ENCODE measurements at places on chromosomes 1 and 21.
A peak's percentile ranks its signal among the peaks of the same experiment; 100 is the strongest.

DNA sequence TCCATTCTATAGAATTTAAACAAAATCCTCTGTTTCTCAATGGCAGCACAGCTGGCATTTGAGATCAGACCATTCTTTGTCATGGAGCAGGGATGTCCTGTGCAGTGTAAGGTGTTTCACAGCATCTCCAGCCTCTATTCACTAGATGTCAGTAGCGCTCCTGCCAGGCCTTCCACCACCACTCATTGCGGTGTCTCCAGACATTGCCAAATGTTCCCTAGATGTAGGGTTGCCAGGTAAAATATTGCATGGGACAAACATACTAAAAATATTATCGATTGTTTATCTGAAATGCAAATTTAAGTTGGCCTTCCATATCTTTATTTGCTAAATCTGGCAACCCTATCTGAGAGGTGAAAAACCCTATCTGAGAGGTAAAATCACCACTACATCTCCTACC is 11.7 kb downstream of the ITLN2 start:
- H3K4me3 ChIP-seq, result no peak overlapping the region
- no peaks in the 10 kb centered on the region for H3K36me3 ChIP-seq
- no peaks in the 10 kb centered on the region for H3K27me3 ChIP-seq
- no peaks in the 10 kb centered on the region for H3K4me1 ChIP-seq
- DNase-seq, result peak; percentile 28
- no peak overlapping the region for H3K27ac ChIP-seq

GRCh38 chr1:64043288-64043687 is 160.1 kb upstream of the UBE2U start:
- H3K27me3 ChIP-seq, result no peaks in the 10 kb centered on the region
- no peaks in the 10 kb centered on the region for H3K36me3 ChIP-seq
- H3K4me3 ChIP-seq, result no peak overlapping the region
- H3K27ac ChIP-seq, result no peak overlapping the region
- H3K4me1 ChIP-seq, result peaks cover 6% of the 10 kb centered on the region
- no peak for DNase-seq

DNA sequence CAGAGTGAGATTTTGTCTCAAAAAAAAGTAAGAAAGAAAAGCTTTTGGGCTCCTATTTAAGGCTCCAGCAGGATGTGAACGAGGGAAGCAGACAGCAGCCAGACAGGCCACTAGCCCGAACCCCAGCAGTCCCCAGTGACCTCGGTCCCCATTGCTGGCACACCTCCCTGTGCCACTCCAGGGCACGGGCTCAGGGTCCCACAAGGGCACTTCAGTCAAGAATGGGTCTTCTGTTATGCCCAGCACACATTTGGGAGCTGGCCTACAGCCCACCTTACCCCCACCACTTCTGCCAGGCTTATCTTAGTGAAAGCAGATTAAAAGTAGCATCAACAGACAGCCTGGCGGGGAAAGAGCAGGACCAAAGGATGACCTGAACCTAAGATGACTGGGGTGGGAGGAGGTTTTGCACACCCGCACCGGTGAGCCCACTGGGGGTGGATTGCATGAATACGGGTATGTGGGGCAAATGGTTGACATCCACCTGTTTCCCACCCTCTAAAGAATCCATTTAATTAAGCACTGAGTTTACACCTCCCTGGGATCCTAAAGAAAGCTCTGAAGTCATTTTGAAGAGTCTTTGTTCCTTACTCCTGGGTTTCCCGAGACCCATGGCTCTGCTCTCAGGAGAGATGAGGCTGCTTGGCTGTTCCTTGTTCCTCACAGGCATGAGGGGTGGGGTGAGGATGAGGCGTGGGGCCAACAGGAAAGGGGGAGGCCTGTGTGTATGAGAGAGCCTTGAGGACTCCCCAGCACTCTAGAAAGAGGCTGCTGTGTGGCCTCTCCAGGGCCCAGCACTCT is 4.7 kb downstream of the CHI3L1 start:
- no peak for DNase-seq
- H3K4me3 ChIP-seq, result no peak overlapping the region
- H3K4me1 ChIP-seq, result peaks cover 6% of the 10 kb centered on the region
- H3K27me3 ChIP-seq, result no peaks in the 10 kb centered on the region
- H3K36me3 ChIP-seq, result no peaks in the 10 kb centered on the region
- H3K27ac ChIP-seq, result no peak overlapping the region

DNA sequence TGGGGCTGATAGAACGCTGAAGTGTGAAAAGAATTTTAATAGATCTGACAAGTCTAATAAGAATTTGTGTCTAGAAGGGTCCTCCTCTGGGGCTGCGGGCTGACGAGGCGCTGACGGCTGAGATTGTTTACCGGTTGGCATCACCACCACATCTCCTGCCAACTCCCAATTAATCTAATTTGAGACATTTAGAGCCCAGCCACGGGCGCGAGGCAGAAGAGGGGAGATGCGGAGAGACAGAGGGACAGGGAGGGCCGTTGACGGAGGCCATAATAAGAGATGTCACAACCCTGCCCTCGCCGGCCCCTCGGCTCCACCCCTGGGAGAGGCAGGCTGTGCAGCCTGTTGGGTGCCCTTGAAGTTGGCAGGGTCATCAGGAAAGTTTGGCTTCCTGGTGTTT is 109.3 kb downstream of the PAX7 start:
- no peak for DNase-seq
- H3K4me3 ChIP-seq, result no peak overlapping the region
- H3K4me1 ChIP-seq, result no peaks in the 10 kb centered on the region
- H3K27ac ChIP-seq, result no peak overlapping the region

- H3K27ac ChIP-seq, result no peak overlapping the region
- no peaks in the 10 kb centered on the region for H3K36me3 ChIP-seq
- no peak for DNase-seq
- no peak overlapping the region for H3K4me3 ChIP-seq
- H3K4me1 ChIP-seq, result peaks cover 18% of the 10 kb centered on the region
- no peaks in the 10 kb centered on the region for H3K27me3 ChIP-seq
These were observed 152.7 kb upstream of the NEGR1 start for GRCh38 chr1:72435025-72435424.

- H3K36me3 ChIP-seq, result no peaks in the 10 kb centered on the region
- no peak overlapping the region for H3K4me3 ChIP-seq
- peaks cover 28% of the 10 kb centered on the region for H3K27me3 ChIP-seq
These were observed 12.4 kb downstream of the FMOD start for GRCh38 chr1:203338335-203339036.

DNA sequence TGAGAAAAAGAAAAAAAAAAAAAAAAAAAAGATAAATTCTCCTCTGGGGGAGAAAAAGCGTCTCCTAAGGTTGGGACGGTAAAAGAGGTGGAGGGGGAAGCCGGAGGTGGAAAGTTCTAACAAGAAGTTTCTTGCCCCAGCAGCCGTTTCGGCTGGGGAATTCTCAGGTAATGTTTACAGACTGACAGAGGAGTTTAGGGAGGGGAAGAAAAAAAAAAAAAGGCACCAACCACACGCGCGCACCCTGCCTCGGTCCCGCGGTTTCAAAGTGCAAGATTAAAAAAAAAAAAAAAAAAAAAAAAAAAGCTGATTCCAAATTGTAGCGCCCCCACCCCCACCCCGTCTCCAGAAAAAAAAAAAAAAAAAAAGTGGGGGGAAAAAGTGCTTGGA is 504 bp downstream of the DHRS3 start:
- H3K27ac ChIP-seq, result peak overlapping the region; percentile 73
- H3K4me3 ChIP-seq, result peak overlapping the region; percentile 81
- no peaks in the 10 kb centered on the region for H3K27me3 ChIP-seq
- peaks cover under 1% of the 10 kb centered on the region for H3K36me3 ChIP-seq
- H3K4me1 ChIP-seq, result peaks cover 30% of the 10 kb centered on the region

- H3K36me3 ChIP-seq, result no peaks in the 10 kb centered on the region
- H3K27ac ChIP-seq, result no peak overlapping the region
- H3K4me3 ChIP-seq, result no peak overlapping the region
- no peak for DNase-seq
These were observed 8.1 kb upstream of the ALG14 start for GRCh38 chr1:95080879-95081278.

DNA sequence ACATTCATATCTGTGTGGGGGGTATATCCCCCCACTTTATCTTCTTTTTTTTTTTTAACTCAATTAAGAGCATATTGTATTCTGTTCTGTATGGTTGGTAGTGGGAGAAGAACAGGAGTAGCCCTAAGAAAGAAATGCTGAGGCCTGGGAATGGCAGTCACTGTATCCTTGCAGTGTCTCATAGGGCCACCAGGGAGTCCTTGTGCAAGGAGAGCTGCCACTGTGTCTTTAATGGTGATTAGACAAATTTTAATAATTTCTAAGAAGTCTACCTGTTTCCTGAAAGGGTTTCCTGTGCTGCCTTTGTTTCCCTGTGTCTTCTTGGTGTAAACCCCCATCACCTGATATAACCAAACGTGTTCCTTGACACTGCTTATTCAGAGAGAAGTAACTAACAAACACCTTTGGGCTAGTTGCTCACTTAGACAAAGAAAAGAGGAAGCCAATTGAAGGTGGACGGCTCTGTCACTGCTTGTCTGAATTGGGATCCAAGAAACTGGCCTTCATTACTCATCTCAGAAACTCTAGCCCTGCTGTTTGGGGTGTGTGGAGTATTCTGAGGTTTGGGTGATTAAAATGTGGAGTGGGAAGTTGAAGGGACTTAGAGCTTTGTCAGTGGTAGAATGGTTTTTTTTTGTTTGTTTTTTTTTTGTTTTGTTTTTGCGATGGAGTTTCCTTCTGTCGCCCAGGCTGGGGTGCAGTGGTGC is 15.2 kb downstream of the GIPC2 start:
- no peaks in the 10 kb centered on the region for H3K27me3 ChIP-seq
- H3K36me3 ChIP-seq, result no peaks in the 10 kb centered on the region
- no peak overlapping the region for H3K27ac ChIP-seq
- peaks cover 4% of the 10 kb centered on the region for H3K4me1 ChIP-seq

- no peaks in the 10 kb centered on the region for H3K4me1 ChIP-seq
- no peak overlapping the region for H3K4me3 ChIP-seq
- peaks cover 5% of the 10 kb centered on the region for H3K36me3 ChIP-seq
- no peak overlapping the region for H3K27ac ChIP-seq
- no peaks in the 10 kb centered on the region for H3K27me3 ChIP-seq
- no peak for DNase-seq
These were observed 6.3 kb upstream of the SYNJ1 start for GRCh38 chr21:32733990-32734613.

DNA sequence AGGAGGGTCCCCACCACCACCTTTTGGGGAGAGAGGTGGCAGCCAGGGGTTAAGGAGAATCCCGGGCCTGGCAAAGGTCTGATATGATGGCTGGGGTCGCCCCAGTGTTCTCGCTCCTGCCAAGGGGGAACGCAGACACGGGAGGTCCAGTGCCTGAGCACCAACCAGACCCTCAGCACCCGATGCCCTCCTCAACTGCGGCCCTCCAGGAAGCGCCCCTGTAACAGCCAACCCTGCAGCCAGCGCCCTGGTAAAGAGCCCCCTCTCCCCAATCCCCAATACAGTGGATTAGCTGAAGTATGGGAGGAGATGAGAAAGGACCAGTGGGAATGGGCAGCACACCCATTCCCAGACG is 10.4 kb downstream of the ADAMTSL4 start:
- no peaks in the 10 kb centered on the region for H3K27me3 ChIP-seq
- H3K4me3 ChIP-seq, result no peak overlapping the region
- DNase-seq, result no peak
- H3K27ac ChIP-seq, result peak overlapping the region; percentile 62
- peaks cover 52% of the 10 kb centered on the region for H3K4me1 ChIP-seq

- no peaks in the 10 kb centered on the region for H3K27me3 ChIP-seq
- no peaks in the 10 kb centered on the region for H3K36me3 ChIP-seq
- no peaks in the 10 kb centered on the region for H3K4me1 ChIP-seq
- no peak overlapping the region for H3K4me3 ChIP-seq
- H3K27ac ChIP-seq, result no peak overlapping the region
These were observed 111.2 kb downstream of the IFI44 start for GRCh38 chr1:78760858-78761257.

DNA sequence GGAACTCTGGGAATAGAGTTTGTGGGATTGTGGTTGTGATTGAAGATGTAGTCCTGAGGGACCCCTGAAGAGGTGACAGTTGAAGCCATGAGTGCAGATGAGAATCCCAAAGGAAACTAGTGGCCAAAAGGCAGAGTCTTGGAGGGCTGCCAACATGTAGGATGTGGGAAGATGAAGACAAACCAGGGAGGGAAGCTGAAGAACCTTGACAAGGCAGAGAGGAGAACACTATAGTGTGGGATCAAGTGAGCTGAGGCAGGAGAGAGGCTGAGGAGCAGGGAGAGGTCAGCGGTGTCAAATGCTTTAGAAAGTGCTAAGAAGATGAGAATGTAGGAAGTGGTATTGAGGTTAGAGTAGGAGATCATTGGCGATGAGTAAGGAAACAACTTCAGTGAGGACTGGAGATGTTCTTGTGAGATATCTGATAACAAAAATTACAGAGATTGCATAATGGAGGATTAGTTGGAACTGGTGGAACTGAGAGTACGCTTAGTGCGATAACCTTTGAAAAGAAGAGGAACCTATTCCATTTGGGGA is 88.5 kb upstream of the VCAM1 start:
- H3K4me3 ChIP-seq, result no peak overlapping the region
- no peak overlapping the region for H3K27ac ChIP-seq
- H3K27me3 ChIP-seq, result no peaks in the 10 kb centered on the region

DNA sequence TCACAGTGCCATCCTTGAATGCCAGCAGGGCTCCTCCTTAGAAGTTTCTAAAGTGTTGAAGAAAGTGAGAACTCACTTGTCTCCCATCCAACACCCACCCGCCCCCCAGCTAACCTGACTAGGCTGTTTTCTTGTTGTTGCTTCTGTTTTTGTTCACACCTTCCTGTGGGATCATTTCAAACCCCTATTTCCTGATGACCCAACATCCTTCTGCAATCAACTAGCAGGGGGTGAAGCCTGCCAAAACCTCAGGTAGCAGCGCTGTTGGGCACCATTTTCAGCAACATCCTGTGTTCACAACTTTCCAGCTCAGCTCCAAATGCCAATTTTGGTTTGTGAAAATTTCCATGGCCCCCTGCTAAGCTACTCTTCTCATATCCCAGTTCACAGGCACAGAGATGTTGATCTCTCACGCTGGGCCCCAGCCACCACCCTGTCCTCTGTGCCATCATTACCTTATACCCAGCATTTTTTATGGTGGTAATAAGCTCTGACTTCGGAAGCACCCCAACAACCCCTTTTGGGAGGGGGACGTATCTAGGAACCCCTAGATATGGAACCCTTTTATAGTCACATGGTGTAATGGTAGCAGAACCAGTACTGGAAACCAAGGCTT is 41.4 kb downstream of the CDC7 start:
- no peaks in the 10 kb centered on the region for H3K36me3 ChIP-seq
- H3K27ac ChIP-seq, result no peak overlapping the region
- peaks cover 6% of the 10 kb centered on the region for H3K27me3 ChIP-seq
- H3K4me3 ChIP-seq, result no peak overlapping the region
- DNase-seq, result no peak

- peaks cover 13% of the 10 kb centered on the region for H3K4me1 ChIP-seq
- H3K27ac ChIP-seq, result no peak overlapping the region
- peak; percentile 20 for DNase-seq
- H3K36me3 ChIP-seq, result no peaks in the 10 kb centered on the region
These were observed 167.2 kb downstream of the CYYR1 start for GRCh38 chr21:26405735-26406361.

Measured in endothelial cell of umbilical vein (primary cell).